ENCODE measurements at places on chromosomes 4 and X.

DNA sequence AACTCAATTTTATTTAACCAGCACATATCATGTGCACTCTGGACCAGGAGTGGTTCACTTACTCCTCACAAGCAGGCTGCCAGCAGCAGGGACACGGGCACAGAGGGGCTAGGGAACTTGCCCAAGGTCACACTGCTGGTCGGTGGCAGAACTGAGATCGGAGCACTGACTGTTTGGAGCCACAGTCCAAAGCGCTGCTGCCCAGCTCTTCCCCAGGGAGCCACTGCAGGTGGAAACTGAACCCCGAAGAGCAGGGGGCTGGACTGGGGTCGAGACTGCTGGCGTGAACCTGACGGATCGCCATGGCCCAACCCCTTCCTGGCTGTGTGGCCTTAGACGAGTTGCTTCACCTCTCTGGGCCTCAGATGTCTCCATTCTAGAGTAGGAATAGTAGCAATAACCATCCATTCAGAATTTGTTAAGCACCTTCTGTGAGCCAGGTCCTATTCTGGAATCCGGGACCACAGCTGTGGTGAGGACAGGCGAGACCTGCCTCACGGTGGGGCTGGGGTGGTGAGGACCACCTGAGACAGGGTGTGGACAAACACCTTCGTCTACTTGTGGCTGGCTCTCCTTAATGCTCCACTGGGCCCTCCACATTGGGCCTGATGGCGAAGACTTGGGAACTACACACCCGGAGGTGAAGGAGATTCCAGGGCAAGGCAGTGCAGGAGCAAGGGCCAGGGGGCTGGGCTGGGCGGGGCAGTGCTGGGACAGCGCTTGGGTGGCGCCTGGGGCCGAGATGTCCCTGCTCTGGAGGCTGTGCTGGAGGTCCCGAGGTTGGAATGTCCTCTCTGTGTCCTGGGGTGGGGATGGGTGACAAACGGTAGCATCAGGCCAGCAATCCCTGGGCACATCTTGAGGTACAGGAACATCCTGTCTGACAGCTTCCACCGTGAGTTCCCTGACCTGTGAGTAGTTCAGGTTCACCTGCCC is 32.0 kb upstream of the KIAA0232 start:
- no peak for DNase-seq

DNA sequence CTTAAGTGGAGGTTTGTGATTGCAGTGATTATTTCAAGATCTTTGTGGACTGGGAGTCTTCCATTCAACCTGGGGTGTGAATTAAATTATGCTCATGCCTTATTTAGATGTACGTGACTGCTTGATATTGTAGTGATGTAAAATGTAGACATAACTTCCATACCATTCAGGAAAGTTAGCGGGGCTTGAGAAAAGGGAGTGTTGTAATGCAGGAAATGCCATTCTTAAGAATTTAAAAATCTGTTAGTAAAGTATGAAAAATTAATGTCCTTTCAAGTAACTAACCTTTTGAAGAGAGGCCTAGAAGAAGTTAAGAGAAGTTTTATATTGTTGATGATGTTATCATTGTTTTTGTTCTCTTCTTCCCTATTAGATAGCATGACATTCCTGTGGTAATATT is 318.2 kb downstream of the CCSER1 start:
- no peak for DNase-seq

GRCh38 chr4:182835006-182835740 is 82.0 kb downstream of the DCTD start:
- DNase-seq = no peak

DNA sequence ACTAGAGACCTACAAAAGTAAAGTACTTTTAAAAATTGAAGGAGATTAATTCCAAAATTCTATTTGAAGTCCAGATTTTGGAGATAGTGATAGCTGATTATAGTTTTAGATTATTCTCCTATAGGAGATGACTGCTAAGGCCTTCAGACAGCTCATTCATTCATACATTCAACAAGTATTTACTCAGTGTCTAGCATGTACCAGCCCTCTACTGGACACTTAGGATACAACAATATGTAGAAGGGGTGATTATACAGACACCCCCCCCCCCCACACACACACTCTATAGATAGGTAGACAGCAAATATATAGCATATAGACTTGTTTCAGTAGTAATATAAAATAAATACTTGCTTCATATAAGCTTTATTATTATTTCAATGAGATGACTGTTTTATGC is 60.4 kb upstream of the TAF9B start:
- no peak for DNase-seq

GRCh38 chrX:37658343-37659030 is 27.1 kb upstream of the XK start:
- DNase-seq = no peak

- no peak for DNase-seq
Observed at GRCh38 chr4:78099058-78099457, 41.9 kb downstream of the FRAS1 start.

DNA sequence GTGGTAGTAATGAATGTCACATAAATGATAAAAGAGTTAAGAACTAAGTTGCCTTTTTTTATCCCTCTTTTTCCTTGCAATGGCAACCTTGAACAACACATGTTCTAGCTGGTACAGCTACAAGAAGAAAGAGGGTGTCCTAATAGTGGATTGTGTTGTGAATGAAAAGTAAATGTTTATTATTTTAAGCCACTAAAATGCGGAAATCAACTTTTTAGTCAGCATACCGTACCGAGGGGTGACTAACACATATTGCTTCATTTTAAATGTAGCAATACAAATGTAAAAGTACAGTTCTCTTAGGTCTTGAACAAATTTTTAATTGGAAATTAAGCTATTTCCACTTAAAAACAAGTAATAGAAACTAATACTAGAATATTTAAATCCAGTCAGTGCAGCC is 17.7 kb upstream of the AP1AR start:
- DNase-seq = no peak

Measured in NCI-H1930 (cell line).